Inflammatory macrophage treated with lipopolysaccharide for 1 hour (primary cell): ENCODE measurements at places on chromosomes 3 and 15.
A peak's percentile ranks its signal among the peaks of the same experiment; 100 is the strongest.

DNA sequence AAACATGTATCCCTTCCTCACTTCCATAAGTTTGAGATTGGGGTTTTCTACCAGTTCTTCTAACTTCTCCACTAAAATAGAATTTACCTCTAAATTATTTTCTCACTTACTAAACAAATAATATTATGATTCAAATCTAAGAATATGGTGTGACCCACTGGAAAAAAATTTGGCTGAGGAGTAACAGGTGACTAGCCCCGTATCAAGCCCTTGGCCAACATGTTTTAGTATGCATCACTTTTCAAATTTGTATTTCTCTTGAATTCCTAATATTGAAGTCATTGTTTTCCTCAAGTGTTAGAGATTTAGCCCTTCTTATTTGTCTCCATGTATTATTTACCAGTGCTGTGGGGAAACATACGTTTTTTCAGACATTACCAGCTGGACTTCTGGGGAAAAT lies 759.4 kb downstream of the NSUN3 start:
- no peak for DNase-seq

DNA sequence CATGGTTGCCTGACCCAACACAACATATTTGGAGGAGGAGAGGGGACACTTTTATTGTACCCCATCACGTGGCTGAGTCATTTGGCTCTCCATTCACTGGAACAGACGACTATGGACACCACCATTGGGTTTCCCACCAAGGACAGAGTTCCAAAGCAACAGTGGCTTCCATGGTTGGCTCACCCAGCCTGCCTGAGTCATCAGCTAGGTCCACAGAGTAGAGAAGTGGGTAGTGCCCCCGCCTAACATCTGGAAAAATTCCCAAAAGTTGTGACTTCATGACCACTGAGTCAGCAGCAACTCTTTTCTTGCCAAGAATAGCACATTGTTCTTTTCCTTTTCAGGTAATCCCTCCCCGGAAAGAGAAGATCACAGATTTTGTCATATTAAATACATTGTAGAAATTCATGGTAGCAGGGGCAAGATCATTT lies 3.0 kb upstream of the PPP1R2 start:
- peak; percentile 87 for DNase-seq

DNA sequence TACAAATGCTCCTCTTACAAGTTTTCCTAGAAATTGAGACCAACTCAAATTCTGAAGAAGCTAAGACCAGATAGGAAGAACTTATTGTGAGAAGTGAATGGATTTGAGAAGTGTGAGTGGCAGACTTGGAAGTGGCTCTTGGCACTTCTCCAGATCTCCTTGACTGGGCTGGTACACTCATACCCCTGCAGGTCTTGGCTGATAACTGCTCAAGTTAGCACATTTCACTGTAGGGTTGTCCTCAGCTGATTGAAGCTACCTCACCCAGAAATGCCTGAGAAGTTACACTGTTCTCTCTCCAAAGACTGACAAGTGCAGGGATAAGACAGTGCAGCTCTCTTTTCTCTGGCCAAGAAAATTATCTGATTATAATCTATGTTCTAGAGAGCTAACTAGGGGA lies 16.5 kb upstream of the CLDN1 start:
- DNase-seq: no peak

- no peak for DNase-seq
Observed at GRCh38 chr3:122097141-122097540, 42.0 kb downstream of the CD86 start.

DNA sequence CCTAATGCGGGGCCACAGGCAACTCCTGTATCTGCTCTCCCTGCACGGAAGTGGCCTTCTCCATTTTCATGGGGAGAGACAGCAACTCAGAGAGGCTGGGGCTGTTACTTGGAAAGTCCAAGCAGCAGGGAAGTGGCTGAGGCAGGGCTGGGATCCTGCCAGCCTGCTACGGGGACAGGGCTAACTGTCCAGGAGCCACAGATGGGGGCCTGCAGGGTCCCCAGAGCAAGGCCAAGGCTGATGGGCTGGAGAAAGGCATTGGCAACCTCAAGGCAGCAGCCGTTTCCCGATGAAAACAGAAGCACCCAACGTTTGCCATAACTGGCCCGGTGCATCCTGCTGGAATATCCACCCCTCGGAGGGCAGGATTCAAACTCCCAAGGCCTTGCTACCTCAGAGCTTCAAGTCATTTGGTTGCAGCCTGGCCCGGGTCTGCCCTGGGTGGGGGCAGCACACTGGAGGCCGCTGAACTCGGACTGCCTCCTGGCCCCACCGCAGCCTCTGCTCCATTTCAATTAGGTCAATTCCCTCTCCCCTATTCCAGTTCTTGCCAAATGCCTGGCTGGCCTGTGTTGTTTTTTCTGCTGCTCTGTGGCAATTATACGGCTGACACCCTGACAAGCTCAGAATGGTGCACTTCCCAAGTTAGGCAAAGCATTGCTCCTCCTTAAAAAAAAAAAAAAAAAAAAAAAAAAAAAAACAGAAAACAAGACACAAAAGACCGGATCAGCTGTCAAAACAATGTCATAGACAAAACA lies 143.5 kb downstream of the NUP210 start:
- no peak for DNase-seq
